Activated CD4-positive, alpha-beta T cell treated with anti-CD3 and anti-CD28 coated beads, Interleukin-2, Interleukin-6, amounts not matched to agents 100 ng/mL and 50 ng/mL, durations not matched to agents 16 hours and 8 hours (primary cell): ENCODE measurements at places on chromosomes 4 and X.
A peak's percentile ranks its signal among the peaks of the same experiment; 100 is the strongest.

- no peak for DNase-seq
Observed at GRCh38 chrX:1485033-1485432, 32.3 kb upstream of the ASMTL start.

GRCh38 chr4:183035726-183036415, 63.2 kb upstream of the WWC2 start:
- DNase-seq, result no peak

- no peak for DNase-seq
Observed at GRCh38 chr4:8326206-8326605, 56.7 kb downstream of the HTRA3 start.

- DNase-seq, result no peak
Observed at GRCh38 chrX:16577483-16578029, 72.4 kb upstream of the S100G start.

DNA sequence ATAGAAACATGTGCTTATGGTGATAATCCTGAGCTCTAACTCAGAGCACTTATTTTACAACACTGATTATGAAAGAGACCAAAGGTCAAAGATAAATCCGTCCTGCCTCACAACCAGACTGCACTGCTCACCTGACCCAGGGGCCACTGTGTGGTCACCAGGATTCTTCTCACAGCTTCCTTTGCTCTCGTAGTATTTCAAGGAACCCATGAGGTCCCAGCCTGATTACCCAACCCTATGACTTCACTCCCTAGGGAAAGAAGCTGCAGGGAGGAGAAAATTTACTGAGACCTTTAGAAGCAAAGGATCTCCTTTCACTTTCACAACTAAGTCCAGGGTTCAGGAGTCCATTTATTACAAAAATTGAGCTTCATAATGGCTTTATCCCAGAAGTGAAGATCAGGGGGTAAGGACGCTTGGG, 9.6 kb downstream of the SLC25A5 start:
- no peak for DNase-seq

- DNase-seq, result no peak
Observed at GRCh38 chr4:171651071-171651470, 162.1 kb upstream of the GALNTL6 start.

- no peak for DNase-seq
Observed at GRCh38 chr4:77127215-77127614, 29.8 kb upstream of the CCNG2 start.

DNA sequence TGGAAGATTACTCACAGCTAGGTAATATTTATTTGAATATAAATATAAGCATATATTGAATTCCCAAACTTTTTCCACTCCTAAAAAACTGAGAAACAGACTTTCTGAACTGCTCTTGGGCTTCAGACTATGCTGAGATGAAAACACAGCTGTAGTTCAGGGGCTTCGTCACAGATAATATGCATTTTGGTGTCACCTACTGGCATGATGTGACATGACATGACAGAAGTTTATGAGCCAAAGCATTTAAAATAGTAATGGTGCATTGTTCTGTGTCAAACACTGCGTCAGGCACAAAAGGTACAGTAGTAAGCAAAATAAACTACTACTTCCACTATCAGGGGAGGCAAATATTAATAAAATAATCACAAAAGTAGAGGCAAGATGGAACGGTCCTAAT, 171.3 kb downstream of the BTC start:
- DNase-seq, result peak; percentile 11

DNA sequence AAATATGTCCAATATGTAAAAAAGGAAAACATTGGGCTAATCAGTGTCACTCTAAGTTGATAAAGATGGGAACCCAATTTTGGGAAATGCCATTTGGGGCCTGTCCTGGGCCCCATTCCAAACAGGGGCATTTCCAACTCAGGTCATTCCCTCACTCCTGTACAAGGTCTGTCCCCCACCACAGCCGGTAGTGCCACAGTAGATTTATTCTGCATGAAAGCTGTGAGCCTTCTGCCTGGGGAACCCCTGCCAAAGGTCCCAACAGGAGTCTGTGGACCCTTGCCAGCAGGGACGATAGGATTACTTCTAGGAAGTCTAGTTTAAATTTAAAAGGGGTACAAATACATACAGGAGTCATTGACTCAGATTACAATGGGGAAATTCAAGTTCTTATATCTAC, 317.6 kb upstream of the GNPDA2 start:
- no peak for DNase-seq

DNA sequence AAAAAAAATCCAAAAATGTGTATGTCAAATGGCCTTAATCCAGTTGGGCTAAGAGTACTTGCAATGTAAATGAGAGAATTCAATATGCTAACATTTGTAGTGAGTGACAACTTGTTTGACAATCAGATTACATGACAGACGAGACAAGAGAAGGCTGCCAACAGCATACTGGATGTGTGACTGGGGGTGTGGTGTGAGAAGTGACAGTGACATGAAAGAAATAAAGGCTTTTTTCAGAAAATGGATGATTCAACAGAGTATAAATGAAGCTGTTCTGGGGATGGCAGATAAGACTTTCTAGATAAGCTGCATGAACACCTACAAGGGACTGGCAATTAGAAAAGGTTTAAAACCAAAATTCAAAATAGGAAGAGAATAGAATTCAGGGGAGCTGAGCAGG, 143.4 kb downstream of the CENPC start:
- no peak for DNase-seq

DNA sequence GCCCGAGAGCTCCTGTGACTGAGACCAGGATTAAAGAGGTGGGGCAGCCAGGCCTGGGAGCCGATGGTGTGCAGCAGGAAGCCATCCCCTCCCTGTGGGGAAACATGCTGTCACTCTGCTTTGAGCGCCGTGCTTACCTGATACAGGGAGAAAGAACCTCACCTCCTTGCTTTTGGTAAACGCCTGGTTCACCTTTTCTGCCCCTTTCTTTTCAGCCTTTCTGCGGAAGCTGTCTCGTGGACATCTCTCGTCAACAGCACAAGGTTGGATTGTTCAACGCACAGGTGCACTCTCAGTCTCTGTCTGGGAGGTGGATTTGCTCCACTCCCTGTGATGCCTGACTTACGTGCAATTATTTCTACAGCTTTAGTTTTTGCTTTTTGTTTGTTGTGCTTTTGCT, 12.0 kb downstream of the ZFYVE28 start:
- no peak for DNase-seq

DNA sequence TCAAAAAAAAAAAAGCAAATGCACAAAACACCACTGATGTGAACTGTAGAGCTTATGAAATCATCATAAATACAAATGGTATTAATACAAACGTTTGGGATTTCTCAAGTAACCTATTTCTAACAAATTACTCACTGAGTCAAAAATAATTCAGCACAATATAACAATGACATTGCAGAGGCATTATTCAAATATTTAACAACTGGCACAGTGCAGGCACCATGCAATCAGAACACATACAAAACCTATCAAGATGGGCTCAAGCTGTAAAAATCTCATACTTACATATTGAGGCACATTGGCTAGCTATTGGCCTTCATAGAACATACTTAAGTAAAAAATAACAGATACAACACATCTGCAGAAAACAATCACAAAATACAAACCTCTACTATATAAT, 81.1 kb downstream of the LRBA start:
- DNase-seq, result no peak

- DNase-seq, result peak; percentile 42
Observed at GRCh38 chr4:56976837-56977320, 527 bp downstream of the NOA1 start.

DNA sequence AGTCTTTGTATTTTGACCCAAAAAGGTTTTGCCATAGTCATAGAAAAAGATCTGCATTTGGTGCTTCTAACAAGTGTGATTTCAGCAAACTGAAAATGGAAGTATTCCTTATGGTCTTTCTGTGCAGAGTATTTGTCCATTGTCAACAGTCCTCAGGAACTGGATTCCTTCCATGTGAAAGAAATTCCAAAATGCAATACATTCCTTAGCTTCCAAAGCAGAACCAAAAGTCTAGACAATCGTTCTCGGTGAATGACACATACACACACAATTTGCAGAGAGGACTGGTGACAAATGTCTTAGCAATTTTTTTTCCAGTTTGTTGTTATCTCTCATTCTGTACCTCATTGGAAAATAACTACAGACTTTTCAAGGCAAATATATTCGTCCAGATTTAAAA, 562.2 kb upstream of the SLIT2 start:
- DNase-seq, result no peak

DNA sequence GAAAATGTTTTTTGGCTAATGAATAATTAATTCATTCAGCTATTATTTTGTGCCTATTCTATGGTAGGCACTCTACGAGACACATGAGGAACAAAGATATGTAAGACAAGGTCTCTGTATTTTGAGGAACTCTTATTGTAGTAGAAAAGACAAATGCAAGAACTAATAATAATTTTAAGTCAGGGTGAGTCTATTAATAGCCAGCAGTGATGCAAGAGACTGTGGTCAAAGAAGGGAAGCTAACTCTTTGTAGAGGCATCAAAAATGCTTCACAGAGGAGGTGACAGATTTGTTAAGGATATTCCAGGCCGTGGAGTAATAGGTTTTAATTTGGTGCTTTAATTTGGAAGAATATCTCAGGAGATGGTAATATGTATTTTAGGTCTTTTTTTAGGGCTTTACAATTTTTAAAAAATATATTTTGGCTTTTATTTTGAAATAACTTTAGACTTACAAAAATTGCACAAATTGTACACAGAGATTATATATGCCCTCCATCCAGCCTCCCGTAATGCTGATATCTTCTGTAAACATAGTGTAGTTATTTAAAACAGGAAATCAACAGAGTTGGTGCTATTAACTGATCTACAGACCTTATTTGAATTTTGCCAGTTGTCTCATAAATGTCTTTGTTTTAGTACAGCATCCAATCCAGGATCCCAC, 48.1 kb downstream of the DCLK2 start:
- no peak for DNase-seq

DNA sequence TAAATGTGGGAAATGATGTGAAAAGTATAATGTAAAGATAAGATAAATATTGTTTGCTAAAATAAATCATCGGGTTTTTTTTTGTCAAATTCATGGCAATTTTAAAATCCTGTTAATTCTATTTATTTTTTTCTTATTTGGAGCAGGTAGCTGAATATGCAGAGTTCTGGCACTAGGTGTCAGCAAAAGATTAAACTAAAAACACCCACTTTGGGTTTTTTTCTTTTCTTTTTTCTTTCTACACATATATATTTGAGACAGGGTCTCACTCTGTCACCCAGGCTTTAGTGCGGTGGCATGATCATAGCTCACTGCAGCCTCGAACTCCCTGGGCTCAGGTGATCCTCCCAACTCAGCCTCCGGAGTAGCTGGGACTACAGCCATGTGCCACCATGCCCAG, 6.9 kb upstream of the RAP2C start:
- no peak for DNase-seq

- no peak for DNase-seq
Observed at GRCh38 chr4:10727140-10727880, 42.7 kb upstream of the CLNK start.

- no peak for DNase-seq
Observed at GRCh38 chrX:54452920-54453319, 12.7 kb downstream of the TSR2 start.

GRCh38 chr4:172716291-172716690, 452.3 kb upstream of the GALNT7 start:
- no peak for DNase-seq

- no peak for DNase-seq
Observed at GRCh38 chrX:119900976-119901375, 5.3 kb downstream of the AKAP14 start.

DNA sequence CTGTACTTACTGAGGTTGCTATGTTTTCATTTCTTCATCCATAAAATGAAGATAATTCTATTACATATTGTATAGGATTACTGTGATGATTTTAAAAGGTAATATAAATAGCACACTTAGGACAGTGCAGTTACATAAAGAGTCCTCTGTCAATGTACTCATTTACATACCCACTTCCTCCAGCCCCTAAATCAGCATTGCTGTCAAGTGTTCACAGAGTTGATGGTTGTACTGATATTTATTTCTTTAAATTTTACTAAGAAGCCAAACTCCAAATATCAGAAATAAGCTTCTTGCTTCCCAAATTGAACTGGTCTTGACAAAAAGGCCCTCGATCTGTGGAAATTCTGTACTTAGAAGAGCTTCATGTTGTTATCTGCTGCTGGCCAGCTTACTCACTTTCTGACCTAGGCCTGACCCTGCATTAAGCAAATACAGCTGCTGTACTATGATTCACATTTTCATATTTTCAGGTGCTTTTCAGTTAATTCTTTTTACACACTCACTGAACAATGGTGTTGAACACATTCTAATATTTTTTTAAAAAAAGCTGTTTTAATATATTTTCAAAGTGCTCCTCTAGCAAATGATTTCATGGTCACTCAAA, 259.6 kb downstream of the UNC5C start:
- no peak for DNase-seq

GRCh38 chr4:186294160-186294559, 28.2 kb downstream of the F11 start:
- DNase-seq, result no peak

GRCh38 chrX:54639018-54639345, 109.0 kb downstream of the GNL3L start:
- no peak for DNase-seq

GRCh38 chrX:20037186-20037585, 46.3 kb upstream of the BCLAF3 start:
- DNase-seq, result no peak

DNA sequence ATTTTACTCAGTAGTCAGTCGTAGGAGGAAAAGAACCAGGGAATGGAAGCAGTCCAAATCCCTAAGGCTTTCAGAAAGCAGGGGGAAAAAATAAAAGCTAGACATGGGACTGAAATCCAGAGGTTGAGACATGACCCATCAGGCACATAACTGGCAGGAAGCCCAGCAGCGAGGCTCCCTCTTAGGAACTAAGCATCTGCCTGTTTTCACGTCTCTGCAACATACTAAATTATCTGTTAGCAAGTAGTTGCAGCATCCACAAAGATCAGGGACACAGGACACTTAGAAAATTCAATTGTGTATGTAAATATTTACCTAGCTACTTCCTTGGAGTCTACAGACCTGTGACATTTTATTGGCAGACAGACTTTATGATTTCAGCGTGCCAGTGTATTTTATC, 118.0 kb upstream of the EDNRA start:
- no peak for DNase-seq

DNA sequence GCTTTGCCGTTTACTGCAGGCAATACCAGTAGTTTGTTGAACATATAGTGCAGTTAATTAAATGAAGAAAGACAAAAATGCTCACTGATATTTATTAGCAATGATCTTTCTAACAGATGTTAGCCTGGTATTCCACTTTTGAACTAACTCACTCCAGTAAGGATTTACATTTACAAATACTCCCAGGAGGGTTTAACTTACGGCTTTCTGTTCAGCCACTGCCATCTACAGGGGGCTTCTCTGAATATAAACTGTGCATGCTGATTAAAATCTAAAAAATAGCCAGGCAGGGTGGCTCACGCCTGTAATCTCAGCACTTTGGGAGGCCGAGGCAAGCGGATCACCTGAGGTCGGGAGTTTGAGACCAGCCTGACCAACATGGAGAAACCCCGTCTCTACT, 2.2 kb upstream of the SRD5A3 start:
- no peak for DNase-seq

DNA sequence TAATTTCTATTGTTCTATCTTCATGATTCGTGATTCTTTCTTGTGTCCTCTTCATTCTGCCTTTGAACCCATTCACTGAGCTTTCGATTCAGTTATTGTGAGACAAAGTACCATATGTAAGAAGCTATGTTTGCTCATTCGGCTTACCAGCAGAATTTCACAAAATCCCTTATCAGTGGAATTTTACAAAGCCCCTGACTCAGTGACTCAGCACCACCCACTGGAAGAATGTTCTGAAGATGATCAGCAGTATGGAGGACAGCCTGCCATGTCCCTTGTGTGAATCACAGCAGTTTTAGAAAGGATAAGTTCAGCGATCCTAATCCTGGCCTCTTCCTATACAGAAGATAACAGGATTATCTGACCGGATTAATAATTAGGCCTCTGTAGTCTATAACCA, 5.8 kb upstream of the UXT start:
- no peak for DNase-seq
